ENCODE measurements at places on chromosomes 12 and 14.

- no peak for DNase-seq
Measured at GRCh38 chr12:88172844-88173407, 30.8 kb downstream of the TMTC3 start.

- DNase-seq: peak; percentile 32
Measured at GRCh38 chr12:92063641-92064040, 82.0 kb downstream of the BTG1 start.

- no peak for DNase-seq
Measured at GRCh38 chr14:71408362-71409030, 501.2 kb downstream of the PCNX1 start.

GRCh38 chr14:98890556-98891340, 381.2 kb downstream of the BCL11B start:
- no peak for DNase-seq

DNA sequence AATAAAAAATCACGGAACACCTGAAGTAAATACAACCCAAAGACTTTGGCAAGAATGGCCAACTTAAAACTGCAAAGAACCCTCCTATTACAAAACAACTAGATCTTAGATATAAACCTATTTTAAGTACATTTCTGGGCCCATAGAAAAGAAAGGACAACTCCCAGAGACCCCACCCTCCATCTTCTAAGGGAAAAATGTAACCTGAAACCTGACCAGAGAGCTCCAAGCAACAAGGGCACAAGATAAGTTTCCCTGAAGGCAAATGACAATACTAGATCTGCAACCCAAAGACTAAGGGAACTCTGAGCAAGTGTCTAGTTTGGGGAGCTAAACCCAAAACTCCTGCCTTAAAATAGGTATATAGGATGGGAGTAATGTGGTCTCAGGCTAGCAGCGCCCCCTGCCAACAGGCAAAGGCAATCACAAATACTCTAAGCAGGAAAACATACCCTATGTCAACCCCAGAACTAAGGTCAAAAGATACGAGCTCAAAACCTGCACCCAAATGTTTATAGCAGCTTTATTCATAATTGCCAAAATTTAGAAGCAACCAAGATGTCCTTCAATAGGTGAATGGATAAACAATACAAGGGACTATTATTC, 218.9 kb downstream of the ITPR2 start:
- DNase-seq: no peak

GRCh38 chr12:7210642-7211151, 21.2 kb downstream of the PEX5 start:
- DNase-seq: no peak
